Stimulated activated CD8-positive, alpha-beta memory T cell treated with anti-CD3 and anti-CD28 coated beads, Interleukin-7, amount 100 ng/mL, for 48 hours (primary cell): ENCODE measurements at places on chromosomes 7 and 10.

DNA sequence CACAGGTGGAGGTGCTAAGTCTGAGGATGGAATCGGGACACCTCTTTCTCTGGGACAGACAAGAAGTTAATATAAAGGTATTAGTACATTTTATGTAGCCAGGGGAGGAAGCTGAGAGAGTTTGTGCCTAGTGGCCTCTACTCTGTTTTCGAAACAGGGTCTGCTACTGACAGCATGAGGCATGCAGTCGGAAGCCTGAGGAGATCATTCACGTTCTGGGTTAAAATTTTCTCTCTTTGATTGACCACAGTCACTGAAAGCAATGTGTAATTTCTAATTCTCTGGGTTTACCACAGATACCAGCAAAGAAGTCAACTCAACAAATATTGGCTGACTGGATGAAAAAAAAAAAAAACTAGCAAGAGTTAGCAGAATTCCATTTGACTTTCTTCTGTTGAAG lies 53.3 kb upstream of the KCTD7 start:
- no peak for DNase-seq

DNA sequence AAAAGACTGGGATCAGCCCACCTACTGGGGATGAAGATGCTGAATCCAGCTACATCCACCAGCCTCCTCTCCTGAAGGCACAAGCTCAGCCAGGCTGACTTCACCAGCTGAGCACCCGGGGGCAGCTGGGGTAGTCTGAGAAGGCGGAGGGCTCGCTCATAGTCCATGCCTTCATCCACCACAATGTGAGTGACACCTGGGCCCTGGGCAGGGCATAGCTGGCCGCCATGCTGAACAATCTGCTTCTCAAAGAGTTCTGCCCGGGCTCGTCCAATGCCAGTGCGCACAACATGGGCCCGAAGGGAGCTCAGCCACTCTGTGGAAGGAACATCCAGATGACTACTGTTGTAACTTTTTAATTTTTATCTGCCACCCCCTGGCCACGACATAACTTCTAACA lies 2.2 kb downstream of the POLL start:
- no peak for DNase-seq

GRCh38 chr10:43038783-43039623 lies 37.9 kb upstream of the RET start:
- DNase-seq, result no peak

DNA sequence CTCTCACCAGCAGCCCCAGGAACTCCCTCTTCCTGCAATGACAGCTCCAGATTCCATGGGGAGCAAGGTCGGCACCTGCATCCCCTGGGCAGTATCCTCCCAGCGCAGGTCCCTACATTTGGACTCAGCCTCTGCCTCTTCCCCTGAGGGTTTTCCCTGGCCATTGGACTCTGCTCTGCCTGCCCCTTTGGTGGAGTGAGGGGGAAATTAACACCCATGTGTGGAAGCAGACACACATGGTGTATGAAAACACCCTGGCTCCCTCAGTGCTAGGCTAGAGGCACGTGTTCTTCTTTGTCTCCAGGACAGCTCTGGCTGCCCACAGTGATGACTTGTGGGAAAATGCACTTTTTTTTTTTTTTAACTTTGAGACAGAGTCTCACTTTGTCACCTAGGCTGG lies 8.4 kb downstream of the PRF1 start:
- no peak for DNase-seq

DNA sequence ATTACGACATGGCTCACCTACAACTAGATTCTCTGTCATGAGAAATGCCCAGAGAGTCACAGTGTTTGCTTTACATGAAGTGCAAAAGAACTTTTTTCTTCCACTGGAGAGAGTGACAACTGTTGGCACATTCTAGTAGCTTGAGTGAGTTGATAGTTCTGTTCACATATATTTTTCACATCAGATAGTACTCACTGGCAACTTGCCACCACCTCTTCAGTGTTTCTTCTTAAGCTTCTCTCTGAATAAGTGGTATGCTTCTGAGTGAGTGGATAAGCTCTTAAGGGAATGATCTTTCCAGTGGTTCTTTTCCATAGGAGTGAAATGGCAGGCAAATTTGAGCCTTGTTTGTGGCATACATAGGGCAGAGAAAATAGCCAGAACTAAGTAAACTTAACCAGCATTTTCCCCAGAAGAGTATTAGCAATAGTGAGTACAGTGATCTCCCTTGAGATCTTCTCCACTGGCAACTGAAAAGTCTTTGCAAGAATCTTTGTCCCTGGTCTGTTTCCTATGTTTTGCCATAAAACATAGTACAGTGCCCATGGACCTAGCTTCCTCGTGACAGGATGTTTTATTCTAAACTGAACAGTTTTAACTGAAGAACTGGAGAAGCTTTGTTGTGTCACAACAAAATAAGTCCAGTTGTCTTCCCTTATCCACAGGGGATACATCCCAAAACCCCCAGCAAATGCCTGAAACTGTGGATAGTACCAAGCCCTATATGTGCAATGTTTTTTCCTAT lies 125.4 kb upstream of the CDK13 start:
- no peak for DNase-seq

- no peak for DNase-seq
Observed at GRCh38 chr10:104809288-104810090, 168.4 kb downstream of the SORCS3 start.

GRCh38 chr10:101718690-101719275 lies 23.8 kb upstream of the FBXW4 start:
- no peak for DNase-seq
